Spinal cord (tissue), 10 donors: ENCODE measurements at places on chromosomes 7 and 10. TPM values are rescaled to one million over a fixed set of nuclear protein-coding genes. Genes with fewer than 3 reads are reported as not detected.

The POLR2J3 gene
- total RNA-seq: 29.2 TPM

The KIAA1217 gene
- 15.3 TPM for total RNA-seq

The FAM180A gene
- 0.61 TPM for total RNA-seq

DNA sequence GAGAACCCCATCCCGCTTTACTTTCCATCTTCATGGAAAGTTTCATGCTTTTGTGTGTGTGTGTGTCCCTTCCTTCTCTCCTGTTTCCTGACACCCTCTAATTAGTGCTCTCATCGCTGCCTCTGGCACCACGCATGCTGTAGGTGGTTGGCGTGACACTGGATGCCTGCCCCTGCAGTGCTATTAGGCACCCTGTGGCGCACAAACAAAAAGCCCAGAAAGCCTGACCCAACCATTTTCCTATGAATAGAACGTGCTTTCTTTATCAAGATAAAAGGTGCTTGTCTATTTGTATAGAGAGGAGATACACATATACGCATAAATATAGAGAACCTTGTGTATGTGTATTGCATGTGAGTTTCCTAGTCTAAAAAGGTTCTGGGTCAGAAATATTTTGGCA lies 120.8 kb upstream of the CDCA7L start:
- H3K27ac ChIP-seq: no peak overlapping the region

GRCh38 chr7:78039790-78040776 lies 241.5 kb downstream of the PHTF2 start:
- no peak overlapping the region for H3K27ac ChIP-seq
- H3K4me1 ChIP-seq: peaks cover 6% of the 10 kb centered on the region
- no peaks in the 10 kb centered on the region for H3K27me3 ChIP-seq
- H3K36me3 ChIP-seq: peaks cover 7% of the 10 kb centered on the region
- no peak overlapping the region for H3K4me3 ChIP-seq

DNA sequence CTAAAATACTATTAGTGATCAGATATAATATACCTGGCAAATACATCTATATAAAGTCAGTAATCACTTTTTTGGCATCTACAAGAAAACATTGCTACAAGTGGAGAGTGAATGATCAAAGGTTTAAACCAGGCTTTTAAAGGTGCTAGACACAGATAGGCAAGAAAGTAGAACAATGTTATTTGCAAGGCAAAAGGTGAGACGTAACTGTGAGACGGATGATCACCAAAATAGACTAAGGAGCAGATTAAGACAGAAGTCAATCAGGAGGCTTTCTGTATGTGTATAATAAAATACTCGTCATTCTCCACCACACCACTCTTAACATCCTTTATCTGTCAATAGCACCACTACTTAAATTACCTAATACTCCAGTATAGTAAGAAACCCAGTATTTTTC lies 8.3 kb downstream of the ANXA7 start:
- H3K27me3 ChIP-seq: no peaks in the 10 kb centered on the region
- H3K27ac ChIP-seq: no peak overlapping the region
- no peak for DNase-seq
- no peaks in the 10 kb centered on the region for H3K4me1 ChIP-seq

- H3K4me1 ChIP-seq: peaks cover 11% of the 10 kb centered on the region
- H3K36me3 ChIP-seq: no peaks in the 10 kb centered on the region
- DNase-seq: peak; percentile 58
- no peak overlapping the region for H3K4me3 ChIP-seq
Observed at GRCh38 chr10:11673346-11674280, 62.2 kb upstream of the USP6NL start.

DNA sequence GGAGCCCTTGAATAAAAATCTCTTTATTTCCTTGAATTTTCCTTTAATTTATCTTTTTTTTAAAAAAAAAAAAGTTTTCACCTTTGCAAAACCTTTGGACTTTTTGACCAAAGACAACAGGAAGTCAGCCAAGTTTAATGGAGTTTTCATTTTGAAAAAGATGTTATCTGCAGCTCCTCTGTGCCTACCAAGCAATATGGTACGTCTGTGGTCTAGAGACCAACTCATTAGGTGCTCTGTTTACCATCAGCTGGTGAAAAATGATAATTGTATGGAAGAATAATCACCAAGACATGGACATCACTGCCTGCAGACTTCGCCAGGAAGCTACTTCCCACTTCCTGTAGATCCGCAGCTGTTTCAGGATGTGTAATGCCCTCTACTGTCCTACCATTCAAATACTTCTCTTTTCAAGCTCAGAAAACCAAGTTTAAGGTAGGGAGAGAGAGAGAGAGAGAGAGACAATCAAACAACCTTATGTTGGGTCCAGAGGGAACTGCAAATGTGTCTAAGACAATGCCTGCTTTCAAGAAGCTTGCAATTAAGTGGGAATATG lies 18.7 kb downstream of the PLXNA4 start:
- no peak overlapping the region for H3K27ac ChIP-seq
- DNase-seq: no peak
- H3K27me3 ChIP-seq: no peaks in the 10 kb centered on the region
- H3K4me1 ChIP-seq: no peaks in the 10 kb centered on the region

DNA sequence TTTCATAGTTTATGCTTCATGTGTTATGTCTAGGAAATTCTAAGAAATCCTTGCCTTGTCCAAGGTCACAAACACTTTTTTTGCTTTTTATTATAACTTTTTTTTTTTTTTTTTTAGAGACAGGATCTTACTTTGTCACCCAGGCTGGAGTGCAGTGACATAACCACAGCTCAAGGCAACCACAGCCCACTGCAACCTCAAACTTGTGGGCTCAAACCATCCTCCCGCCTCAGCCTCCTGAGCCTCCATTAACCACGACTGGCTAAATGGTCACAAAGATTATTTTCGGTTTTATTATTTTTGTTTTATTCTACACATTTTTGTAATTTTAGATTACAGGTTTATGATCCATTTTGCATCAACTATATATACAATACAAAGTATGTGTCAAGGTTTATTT lies 7.1 kb upstream of the FAM204A start:
- no peaks in the 10 kb centered on the region for H3K36me3 ChIP-seq
- H3K27ac ChIP-seq: no peak overlapping the region
- no peak for DNase-seq
- H3K27me3 ChIP-seq: no peaks in the 10 kb centered on the region
- no peaks in the 10 kb centered on the region for H3K4me1 ChIP-seq

- H3K27me3 ChIP-seq: no peaks in the 10 kb centered on the region
- peaks cover 64% of the 10 kb centered on the region for H3K4me1 ChIP-seq
- H3K36me3 ChIP-seq: peaks cover 58% of the 10 kb centered on the region
- no peak overlapping the region for H3K4me3 ChIP-seq
Observed at GRCh38 chr7:226281-226895, 34.0 kb downstream of the FAM20C start.

DNA sequence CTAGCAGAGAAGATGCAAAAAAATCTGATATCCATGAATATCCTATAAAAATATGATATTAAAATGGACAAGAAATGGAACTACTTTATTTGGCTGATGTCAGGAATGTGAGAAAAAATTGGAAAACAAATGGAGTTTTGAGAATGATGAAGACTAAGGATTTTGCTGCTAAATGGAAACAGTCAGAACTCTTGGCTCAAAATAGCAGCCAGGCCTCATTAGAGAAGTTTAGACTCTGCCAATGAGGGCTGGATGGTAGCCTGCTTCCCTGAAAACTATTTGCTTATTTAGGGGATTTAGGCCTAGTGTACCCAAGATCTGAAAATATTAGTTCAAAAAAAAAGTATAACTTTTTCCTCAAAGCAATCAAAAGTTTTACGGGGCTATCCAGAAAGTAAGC lies 458.5 kb downstream of the TFEC start:
- H3K27ac ChIP-seq: no peak overlapping the region
- no peak overlapping the region for H3K4me3 ChIP-seq
- H3K4me1 ChIP-seq: no peaks in the 10 kb centered on the region
- no peaks in the 10 kb centered on the region for H3K27me3 ChIP-seq
- DNase-seq: no peak

The OPALIN gene
- 4.8 TPM for total RNA-seq

DNA sequence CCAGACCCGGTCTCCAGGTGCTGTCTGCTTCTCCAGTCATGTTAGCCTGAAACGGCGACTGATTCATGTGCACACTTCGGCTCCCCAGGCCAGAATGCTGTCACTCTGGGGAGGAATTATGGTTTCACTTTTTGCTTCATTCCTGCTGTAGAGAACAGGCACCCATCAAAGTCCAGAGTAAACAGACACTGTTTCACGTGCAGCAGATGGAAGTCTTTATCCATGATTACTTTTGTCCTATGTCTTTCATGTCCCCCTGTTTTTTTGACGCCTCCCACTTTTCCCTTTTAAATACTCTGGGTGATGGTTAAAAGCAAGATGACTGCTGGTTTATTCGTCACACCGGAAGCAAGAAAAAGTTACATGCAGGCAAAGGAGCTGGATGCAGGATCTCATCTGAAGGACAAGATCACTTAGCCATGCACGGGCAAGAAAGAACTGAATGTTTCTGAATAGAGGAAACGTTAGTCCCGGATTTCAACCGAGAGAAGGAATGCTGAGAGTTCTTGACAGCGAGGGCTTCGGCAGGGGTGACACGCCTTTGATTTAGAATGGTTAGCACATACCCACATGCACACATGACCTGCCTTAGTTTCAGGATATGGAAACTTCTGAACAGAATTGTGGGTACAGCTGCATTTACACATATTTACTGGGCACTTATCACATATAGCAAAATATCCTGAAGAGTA lies 250.0 kb upstream of the KLF6 start:
- no peaks in the 10 kb centered on the region for H3K27me3 ChIP-seq
- DNase-seq: no peak
- no peaks in the 10 kb centered on the region for H3K4me1 ChIP-seq

The GPC2 gene
- 9.8 TPM for total RNA-seq

The TMEM130 gene
- 14.1 TPM for total RNA-seq

- H3K27me3 ChIP-seq: no peaks in the 10 kb centered on the region
- no peak for DNase-seq
- H3K4me3 ChIP-seq: no peak overlapping the region
- H3K27ac ChIP-seq: no peak overlapping the region
- H3K4me1 ChIP-seq: no peaks in the 10 kb centered on the region
Observed at GRCh38 chr7:149616898-149617297, 119.3 kb upstream of the ZNF746 start.

DNA sequence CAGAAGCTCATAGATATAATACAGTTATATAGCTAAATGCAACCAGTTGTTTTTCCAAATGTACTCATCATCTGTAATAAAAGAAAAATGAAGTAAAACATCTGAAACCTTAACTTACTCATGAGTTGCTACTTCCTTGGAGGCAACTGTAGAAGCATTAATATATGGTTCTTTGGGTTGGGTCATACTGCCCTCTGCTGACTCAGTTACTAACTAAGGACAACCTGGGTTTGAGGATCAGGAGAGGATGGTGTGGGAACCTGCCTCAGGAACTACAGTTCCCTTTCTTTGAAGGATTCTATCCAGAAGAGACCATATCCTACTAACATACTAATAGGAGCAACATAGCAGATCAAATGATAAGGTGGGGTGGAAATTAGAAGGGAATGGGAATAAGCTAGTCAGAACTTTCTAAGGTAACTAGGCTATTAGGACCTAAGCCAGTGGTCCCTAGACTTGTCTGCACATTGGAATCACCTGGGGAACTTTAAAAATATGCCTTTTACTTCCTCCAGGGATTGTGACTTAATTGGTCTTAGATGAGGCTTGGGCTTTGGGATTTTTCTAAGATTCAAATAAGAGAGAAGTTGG lies 20.7 kb downstream of the COX15 start:
- DNase-seq: peak; percentile 1
- no peak overlapping the region for H3K4me3 ChIP-seq

The SPDYE18 gene
- total RNA-seq: 0.50 TPM
